ENCODE measurements at places on chromosomes 4 and X.

GRCh38 chr4:21543514-21543913, 405.1 kb downstream of the KCNIP4 start:
- H3K4me1 ChIP-seq, result no peaks in the 10 kb centered on the region
- no peak overlapping the region for H3K27ac ChIP-seq
- no peaks in the 10 kb centered on the region for H3K27me3 ChIP-seq
- no peak overlapping the region for H3K4me3 ChIP-seq

DNA sequence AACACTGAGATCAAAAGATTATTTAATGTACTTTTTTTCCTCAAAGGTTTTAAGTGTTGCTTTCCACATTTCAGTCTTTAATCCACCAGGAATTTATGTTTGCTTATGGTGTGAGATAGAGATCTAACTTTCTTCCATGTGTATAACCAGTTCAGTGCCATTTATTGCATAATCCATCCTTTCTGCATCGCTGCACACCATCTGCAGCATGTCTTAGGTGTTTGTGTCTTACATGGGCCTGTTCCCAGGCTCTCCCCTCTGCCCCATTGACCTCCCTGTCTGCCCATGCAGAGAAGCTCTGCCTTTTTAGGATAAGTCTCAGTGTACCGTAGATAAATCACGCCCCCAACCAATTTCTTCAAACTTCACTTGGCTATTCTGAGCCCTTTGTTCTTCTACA, 30.3 kb downstream of the NSDHL start:
- H3K27ac ChIP-seq, result no peak overlapping the region
- H3K4me1 ChIP-seq, result no peaks in the 10 kb centered on the region
- H3K4me3 ChIP-seq, result no peak overlapping the region
- H3K27me3 ChIP-seq, result no peaks in the 10 kb centered on the region

DNA sequence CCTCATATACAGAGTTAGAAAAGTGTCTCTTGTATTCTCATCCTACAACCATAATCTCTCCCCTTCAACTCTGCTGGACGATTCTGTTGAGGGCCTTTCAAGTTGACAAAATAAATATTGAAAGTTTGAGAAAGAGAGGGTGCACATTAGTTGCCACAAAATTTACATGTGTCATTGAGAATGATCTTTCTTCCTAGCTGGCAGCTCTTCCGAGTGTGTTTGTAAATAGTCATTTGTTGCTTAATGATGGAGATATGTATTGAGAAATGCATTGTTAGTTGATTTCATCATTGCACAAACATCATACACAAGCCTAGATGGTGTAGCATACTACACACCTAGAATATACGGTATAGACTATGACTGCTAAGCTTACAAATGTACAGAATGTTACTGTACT, 632.8 kb upstream of the AMOT start:
- no peaks in the 10 kb centered on the region for H3K4me1 ChIP-seq
- H3K27ac ChIP-seq, result no peak overlapping the region
- H3K27me3 ChIP-seq, result no peaks in the 10 kb centered on the region

DNA sequence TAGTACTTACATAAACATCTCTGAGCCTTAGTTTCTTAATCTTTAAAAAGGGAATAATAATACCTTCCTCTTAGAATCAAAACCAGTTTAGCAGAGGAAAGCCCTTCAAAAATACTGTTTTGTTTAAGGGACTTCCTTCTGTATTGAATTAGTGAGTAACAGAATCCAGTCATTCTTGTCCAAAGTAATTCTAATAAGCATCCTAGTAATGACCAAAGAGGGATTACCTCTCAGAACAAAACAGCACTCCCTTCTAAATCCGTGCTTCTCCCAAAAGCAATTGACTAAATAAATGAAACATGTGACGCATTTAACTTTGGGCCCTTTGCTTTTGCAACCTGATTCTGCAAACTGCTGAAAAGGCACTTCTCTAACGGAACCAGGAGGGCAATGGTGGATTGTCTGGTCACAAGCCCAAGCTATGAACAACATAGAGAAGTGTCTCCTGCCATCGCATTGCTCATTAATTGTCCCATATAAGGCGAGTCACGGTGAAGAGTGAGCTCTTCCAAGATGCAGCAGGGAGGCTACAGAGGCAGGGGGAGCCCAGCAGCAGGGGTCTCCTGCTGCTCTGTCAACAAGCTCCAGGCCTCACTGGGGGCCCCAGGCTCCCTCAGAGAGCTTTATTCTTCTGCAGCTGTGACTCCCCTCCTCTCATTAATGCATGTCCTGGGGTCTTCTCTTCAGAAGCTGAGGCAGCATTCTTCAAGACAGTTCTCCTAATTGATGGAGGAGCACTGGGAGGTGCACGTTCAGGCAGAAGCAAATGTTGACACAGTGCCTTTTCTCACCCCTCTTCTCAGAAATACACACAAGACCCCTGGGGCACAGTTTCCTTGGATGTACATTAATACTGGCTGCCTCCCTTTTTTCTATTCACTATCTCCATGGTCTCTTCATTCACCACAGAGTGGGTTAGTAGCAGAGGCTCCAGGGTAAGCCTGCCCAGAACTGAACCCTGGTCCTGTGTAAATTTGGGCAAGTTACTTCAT, 419.6 kb upstream of the RASGEF1B start:
- H3K27ac ChIP-seq, result no peak overlapping the region
- DNase-seq, result no peak
- H3K27me3 ChIP-seq, result no peaks in the 10 kb centered on the region
- H3K4me3 ChIP-seq, result no peak overlapping the region
- H3K36me3 ChIP-seq, result no peaks in the 10 kb centered on the region

GRCh38 chrX:26192204-26192603, at the start of gene MAGEB6:
MAGEB6 (plus strand) TSS chrX:26192440; CDS start chrX:26193847, 1,407 bp downstream.
- no peaks in the 10 kb centered on the region for H3K36me3 ChIP-seq
- H3K4me3 ChIP-seq, result no peak within 1 kb of the TSS
- DNase-seq, result no peak
- no peak within 1 kb of the TSS for H3K27ac ChIP-seq
- no peaks in the 10 kb centered on the region for H3K27me3 ChIP-seq
